ENCODE measurements at places on chromosomes 13 and 19.

GRCh38 chr13:36086117-36086516, 45.1 kb downstream of the DCLK1 start:
- DNase-seq = no peak

DNA sequence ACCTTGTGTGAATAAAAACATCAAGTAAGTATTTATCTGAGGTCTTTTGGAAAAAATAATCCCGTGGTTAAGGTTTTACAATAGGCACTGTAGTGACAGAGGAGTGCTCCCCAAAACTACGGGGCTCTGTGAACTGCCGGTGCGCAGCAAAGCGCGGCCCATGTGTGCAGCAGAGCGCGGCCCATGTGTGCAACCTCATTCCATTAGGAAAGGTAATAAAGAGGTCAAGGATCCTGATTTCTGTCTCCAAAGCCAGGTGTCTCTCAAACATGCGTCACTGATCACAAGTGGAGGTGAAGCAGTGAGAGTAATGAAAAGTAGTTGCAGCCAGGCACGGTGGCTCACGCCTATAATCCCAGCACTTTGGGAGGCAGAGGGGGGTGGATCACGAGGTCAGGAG, 58.7 kb downstream of the MRPL57 start:
- no peak for DNase-seq

DNA sequence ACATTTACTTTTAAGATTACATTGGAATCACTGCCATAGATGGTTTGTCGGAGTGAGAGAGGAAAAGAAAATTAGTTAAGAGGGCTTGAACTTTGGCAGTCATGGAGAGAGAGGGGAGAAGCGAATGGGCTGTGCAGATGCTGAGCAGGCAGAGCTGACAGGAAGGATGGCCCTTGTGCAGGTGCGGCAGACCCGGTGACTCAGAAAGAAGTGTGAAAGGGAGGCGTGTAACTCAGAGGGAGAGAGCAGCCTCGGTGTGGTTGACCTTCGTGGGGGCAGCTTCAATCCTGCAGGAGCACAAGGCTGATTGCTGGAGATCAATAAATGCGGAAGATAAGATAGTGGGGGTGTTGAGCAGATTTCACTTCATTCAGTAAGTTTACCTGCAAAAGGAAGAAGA, 76.9 kb downstream of the TNFSF13B start:
- no peak for DNase-seq

DNA sequence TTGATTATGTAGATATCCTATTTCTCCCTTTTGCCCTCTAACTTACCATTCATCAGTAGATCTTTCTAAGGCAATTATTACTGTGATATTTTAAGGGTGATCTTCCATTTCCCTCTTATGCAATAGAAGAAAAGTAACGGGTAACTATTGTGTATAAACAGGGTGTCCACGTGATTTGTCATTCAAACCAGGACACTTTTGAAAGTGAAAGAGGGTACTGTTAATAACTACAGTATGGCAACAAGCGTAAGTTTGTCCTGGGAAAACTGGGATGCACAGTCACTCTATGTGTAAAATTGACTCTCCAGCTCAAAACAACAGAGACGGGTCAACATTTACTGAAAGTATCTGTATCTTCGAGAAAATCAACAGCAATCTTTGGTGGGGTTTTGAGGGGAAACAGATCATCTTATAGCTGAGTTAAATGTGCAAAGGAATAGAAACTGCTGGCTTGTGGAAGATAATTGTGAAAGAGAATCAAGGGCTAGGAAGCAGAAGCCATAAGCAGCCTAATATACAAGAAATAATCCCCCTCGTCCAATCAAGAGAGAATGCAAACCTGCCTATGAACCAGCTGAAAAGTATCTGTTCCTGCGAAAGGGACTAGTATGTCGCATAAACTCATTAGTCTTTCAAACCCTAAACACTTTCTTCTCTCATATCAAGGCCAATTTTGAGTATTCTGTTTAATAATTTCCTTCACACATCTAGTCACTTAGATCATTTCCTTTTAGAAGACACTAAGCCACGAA, 126.7 kb downstream of the FOXO1 start:
- no peak for DNase-seq

- no peak for DNase-seq
Measured at GRCh38 chr13:62837895-62838294, 1422.2 kb upstream of the PCDH20 start.

DNA sequence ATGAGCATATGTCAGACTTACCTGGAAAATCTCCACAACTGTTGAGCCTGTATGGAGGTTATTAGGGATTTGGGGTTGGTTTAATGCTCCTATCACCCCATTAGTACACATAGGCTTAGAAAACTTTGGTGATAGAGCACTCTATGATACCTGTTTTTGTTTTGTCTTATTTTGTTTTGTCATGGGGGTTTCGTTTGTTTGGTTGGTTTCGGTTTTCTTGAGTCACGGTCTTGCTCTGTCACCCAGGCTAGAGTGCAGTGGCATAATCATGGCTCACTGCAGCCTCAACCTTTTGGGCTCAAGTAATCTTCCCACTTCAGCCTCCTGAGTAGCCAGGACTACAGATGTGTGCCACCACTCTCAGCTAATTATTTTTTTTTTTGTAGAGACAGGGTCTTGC, 70.0 kb downstream of the MZT1 start:
- DNase-seq = no peak

GRCh38 chr19:10431254-10431942, 11.1 kb downstream of the PDE4A start:
- no peak for DNase-seq

GRCh38 chr19:48997972-48998371, 4.3 kb downstream of the RUVBL2 start:
- no peak for DNase-seq

DNA sequence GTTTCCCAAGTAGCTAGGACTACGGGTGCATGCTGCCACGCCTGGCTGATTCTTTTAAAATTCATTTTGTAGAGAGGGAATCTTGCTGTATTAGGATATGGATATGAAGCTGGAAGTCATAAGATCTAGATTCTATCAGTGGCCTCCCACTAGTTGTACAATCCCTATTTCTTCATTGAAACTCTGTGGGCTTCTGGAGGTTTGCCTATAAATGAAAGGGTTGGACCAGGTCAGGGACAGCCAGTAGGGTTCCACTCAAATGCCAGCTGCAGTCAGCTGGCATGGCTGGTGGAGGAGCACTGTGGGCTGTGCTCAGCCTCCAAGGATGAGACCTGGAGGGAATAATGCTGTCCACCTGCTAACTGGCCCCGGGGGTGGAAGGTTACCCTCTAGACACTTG, 110.2 kb upstream of the GJB6 start:
- no peak for DNase-seq

DNA sequence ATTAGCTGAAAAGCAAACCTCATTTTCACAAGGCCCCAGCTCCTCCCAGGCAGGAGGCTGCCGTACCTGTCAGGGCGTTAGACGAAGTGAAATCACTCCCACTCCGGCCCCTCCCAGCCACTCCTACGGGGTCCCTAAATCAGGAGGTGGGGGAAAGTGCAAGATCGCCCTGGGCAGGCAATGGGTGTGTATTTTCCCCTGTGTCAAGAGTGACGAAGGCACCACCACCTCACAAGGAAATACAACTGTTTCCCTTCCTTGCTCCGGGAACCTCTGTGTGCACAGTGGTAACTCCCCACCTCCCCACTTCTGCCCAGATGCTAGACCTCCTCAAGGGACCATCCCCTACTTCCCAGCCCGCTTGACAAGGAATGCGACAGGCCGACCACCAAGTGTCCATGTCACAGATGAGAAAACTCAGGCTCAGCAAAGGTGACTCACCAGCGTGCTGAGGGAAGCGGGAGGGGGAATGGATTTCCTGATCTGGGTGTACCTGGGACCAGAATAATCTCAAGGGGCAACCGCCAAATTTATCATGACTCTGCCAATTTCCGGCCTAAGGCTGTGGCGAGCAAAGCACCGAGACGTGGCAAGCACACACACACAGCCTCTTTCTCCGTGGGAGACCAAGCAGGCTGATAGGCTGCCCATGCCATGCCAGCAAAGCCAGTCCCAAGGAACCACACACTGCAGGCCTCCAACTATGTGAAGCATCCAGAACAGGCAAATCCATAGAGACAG, 7.3 kb downstream of the PPP6R1 start:
- peak; percentile 34 for DNase-seq

DNA sequence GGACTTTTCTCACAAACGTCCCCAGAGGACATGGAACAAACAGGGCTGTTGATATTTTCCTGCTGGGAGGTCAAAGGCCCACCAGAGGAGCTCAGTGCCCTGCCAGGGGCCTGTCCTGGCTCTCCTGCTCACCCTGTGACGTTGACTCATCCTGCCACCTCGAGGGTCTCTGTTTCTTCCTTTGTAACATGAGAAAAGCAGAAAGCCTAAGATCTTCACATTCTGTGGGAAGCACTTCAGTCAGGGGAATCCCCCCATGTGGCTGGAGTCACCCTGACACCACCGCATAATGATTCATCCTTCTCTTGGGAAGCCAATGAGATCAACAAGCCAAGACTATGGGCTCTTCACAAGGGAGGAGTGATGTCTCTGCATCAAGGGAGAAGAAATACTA, 147.9 kb downstream of the KATNAL1 start:
- no peak for DNase-seq

GRCh38 chr13:28533125-28533436, 38.2 kb upstream of the FLT1 start:
- DNase-seq = no peak

GRCh38 chr19:14476673-14477401, 1.7 kb upstream of the PTGER1 start:
- DNase-seq = no peak

DNA sequence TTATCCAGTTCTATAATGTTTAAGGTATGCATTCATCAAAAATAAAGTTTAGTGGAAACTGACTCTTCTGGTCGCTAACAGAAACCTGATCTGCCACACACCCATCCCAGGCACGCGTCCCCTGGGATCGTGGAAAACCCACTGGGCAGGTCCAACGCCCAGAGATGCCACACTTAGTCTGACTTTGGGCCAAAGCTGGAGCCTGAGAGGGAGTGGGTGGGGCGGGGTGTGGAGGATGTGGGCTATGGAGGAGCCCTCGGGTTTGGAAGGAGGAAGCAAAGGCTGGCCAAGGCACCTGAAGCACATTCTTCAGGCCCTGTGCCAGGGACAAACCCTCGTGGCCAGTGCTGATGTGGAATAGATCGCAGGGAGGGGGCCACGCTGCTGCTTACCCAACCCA, 2.5 kb downstream of the IGFL1 start:
- DNase-seq = no peak

GRCh38 chr19:14135985-14136508, 342 bp downstream of the ASF1B start:
- DNase-seq = no peak

DNA sequence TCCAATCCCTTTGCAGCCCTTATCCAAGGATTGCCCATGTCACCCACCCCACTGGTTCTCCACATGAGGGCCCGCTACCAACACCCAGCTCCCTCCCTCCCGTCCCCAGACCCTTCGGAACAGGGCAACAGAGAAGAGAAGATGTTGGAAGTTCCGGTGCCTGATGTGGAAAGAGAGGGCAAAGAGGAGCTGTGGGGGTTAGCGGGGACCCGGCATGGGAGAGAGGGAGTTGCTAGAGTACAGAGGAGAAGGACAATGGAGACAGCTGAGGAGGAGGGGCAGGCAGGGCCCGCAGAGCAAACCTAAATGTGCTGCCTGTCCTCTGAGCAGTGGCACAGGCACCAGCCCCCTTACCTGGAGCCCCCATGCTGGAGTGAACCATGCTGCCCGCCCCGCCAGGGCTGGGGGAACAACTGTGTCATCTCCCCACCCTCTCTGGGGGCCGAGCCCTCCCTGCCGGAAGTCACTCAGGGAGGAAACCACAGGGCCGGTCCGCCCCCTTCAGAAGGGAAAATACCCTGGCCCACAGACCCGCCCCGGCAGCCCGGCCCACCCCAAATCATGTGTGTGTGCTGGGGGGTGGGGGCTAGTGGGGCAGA, at the start of gene POU2F2:
TSS of gene POU2F2 (minus strand) at position 417 of the 599 bp plus-strand sequence. CDS start at position 382, 35 bp downstream.
- no peak for DNase-seq

DNA sequence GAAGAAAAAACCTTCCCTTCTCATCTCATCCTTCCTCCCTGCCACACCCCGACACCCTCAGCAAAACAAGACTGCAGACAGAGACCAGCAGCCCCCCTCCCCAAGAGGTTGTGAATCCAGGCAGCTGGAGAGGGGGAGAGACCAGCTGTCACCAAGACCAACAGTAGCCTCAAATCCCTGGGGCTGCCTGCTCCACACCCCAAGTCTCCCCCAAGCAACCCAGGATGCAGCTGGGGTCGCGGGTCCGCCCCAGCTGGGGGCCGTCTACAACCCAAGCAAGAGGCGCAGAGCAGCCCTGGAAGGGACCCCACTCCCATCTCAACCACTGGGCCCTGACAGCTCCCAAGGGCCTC, 7.1 kb downstream of the KLF16 start:
- no peak for DNase-seq

- no peak for DNase-seq
Measured at GRCh38 chr13:50152224-50152623, 137.0 kb downstream of the KCNRG start.

- no peak for DNase-seq
Measured at GRCh38 chr13:40130871-40131636, 475.6 kb downstream of the COG6 start.

GRCh38 chr13:71880753-71881541, 13.9 kb upstream of the DACH1 start:
- DNase-seq = no peak

DNA sequence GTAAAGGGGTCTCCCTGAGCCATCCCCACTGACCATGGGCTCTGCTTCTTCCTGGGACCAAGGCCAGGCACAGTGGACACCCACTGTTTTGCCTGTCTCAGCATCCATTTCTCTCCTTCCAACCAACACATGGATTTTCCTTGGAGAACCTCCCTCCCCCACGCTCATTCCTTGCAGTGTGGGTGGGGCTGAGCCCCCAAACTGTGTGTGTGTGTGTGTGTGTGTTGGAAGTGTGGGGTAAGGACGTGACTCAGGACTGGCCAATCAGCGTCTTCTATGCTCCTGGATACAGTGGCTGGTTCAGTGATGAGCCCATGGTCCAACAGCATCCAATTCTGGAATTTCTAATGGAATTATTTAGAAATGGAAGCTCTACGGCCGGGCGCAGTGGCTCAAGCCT, 18.7 kb downstream of the CEBPA start:
- no peak for DNase-seq

DNA sequence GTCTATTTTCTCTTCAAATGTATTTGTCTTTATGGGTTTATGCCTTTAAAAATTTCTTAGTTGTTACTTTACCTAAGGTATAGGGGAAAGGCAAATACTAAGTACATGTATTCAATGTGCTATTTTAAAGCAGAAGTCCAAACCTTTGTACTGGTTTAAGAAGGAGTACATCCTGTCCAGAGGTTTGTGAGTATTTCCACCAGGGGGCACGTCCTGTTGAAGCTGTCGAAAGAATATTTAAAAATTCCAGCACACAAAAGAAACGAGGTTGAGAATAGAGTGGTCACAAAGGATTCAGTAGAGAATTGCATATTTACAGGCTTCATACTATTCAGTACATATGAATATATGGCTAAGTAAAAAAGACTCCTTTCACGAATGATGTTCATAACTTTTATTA, 59.8 kb downstream of the URI1 start:
- no peak for DNase-seq

All from retinal pigment epithelial cell (primary cell).